Cerebellar nuclear complex (tissue), 1 donor: ENCODE measurements at places on chromosomes 5 and 9.

GRCh38 chr9:85009251-85009650 is 339.7 kb downstream of the NTRK2 start:
- no peak for DNase-seq

DNA sequence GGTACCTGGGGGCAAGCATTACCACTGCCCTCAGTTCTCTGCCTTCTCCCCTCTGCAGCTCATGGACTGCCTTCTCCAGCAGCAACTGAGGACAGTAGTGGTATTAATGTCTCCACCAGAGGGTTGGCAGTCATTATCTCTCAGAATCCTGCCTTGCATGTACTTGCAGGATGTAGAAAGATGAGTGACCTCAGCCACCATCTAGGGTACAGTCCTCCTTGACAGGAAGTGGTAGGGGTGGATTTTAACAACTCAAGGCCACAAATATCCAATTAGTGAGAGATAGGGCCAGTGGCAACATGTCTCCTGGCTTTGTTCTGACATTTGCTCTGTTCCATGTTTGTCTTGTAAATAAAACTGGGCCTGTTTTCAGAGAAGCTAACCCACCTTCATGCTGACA is 47.2 kb downstream of the F2R start:
- DNase-seq: no peak

DNA sequence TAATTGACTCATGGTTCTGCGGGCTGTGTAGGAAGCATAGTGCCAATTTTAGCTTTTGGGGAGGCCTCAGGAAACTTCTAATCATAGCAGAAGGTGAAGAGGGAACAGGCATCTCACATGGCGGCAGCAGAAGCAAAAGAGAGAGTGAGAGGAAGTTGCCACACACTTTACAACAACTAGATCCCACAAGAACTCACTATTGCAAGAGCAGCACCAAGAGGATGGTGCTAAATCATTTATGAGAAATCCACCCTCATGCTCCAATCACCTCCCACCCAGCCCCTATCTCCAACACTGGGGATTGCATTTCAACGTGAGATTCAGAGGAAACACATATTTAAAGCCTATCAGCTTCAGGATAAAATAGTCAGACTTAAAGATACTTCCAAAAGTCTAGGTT is 36.1 kb upstream of the LPAR1 start:
- no peak for DNase-seq

- DNase-seq: no peak
Observed at GRCh38 chr5:125398466-125398865, 652.0 kb upstream of the ZNF608 start.

GRCh38 chr9:108683245-108683644 is 172.5 kb downstream of the ACTL7B start:
- DNase-seq: no peak

DNA sequence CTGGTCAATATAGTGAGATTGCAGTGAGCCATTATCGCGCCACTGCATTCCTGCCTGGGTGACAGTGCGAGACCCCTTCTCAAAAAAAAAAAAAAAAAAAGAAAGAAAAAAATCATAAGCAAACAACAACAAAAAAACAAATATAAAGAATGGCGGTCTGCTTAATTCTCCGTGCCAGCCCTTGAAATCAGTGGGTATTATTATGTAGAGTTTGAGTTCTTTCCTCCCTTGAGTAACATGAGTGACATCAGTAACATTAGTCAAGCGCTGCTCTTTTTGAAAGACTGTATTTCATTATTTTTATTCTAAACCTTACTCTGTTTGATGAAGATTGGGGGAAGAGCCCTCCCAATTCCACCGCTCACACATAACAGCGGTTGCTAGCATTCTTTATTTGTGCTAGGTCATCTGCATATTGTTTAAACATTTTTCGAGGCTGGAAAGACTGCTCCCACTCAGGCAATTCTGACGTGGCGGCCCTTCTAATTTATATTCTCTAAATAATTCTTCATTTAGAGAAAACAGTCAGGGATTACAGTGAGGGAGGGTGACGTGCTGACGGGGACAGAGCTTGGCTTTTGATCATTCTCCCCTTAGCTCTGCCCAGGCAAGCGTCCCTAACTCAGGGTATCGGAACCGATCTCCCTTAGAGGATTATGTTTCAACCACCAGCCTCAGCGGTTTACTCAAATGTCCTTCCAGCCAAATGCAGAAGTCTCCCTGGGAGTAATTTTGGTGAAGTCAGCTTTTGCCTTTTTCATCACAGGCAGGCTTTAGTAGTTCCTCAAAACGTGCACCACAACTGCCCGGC is 860 bp upstream of the MARCHF6 start:
- DNase-seq: no peak

DNA sequence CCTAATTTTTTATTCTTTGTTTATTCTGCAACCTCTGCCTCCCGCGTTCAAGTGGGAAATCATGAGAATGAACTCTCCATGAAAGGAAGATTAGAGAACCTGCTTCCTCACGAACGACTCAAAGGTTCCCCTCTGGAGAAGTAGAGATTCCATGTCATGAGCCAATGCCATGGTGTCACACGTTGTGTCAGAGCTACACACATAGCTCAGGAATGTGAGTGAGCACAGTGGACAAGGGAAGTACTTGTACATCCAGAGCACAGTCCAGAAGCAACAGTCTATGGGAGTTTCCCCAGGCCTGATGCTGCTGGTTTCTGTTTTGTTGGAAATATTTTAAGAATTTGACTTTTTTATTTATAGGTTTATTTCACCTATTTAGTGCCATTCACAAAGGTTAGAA is 26.8 kb upstream of the PPP2CA start:
- DNase-seq: no peak

GRCh38 chr5:63500242-63500641 is 462.0 kb downstream of the HTR1A start:
- DNase-seq: no peak

DNA sequence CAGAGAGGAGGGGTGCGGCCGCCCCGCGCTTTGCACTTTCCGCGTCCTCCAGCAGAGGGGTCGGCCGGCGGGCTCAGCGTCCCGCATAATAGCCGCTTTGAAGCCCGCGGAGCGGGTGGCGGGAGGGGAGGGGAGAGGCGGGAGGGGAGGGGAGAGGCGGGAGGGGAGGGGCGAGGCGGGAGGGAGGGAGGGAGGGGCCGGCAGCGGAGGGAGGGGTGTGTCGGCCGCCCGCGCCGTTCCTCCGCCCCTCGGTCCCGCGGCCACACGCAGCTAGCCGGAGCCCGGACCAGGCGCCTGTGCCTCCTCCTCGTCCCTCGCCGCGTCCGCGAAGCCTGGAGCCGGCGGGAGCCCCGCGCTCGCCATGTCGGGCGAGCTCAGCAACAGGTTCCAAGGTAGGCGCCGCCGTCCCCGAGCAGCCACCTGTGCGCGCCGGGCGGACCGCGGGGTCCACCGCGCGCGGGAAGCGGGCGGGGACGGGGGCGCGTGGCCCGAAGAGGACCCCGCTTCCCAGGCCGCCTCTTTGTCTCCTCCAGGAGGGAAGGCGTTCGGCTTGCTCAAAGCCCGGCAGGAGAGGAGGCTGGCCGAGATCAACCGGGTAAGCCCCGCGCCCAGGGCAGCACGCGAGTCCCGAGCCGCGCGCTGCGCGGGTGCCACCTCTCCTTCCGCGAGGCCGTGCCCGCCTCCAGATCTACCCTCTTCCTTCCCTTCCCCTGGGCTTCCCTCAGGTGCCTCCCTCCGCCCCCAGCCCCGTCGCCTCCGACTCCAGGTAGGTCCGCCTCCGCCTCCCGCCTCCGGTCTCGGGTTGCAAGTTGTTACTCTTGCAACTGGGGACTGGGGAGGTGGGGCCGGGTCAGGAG is at the start of gene AIF1L:
TSS of gene AIF1L (plus strand) at position 263 of the 857 bp plus-strand sequence. CDS start at position 362, 99 bp downstream.
- DNase-seq: no peak

- DNase-seq: no peak
Observed at GRCh38 chr9:93200989-93201334, 17.0 kb downstream of the WNK2 start.

GRCh38 chr5:66363097-66363496 is 219.0 kb downstream of the SREK1 start:
- no peak for DNase-seq

- no peak for DNase-seq
Observed at GRCh38 chr9:126463426-126463825, 136.8 kb downstream of the MVB12B start.

DNA sequence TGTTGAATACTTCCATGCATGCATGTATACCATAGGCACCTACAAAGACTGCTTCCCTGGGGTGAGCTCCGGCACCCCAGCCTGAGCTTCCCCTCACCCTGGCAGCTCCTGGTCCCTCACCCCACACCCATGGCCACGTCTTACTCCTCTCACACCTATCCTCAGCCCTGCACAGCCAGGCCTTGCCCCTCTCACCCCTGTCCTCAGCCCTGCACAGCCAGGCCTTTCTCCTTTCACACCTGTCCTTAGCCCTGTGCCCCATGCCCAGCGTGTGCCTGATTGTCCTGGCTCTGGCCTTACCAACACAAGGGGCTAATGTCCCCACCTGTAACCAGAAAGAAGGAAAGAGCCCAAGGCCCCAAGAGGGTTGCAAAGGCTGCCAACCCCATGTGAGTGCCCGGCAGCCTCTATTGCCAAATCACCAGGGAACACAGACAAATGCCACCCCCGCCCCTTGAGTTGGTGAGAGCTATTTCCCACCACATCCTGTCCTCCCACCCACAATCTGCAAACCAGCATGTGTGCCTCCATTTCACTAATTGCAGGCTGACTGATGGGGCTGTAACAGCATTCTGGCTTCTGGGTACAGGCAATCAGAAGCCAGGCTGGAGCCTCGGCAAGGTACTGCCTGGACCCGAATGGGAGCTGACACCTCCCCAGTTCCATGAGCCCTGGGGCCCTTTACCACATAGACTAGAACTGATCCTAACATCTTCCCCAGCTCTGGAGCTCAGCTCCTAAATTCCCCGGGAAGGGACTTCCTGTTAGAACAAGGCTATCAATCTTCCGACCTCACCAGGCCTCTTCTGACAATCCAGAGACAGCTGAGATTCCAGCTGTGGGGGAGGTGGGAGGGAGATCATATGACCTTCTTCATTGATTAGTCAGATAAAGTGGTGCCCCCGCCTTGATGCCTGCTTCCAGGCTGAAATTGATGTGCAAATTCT is 78.2 kb downstream of the FAM114A2 start:
- no peak for DNase-seq

DNA sequence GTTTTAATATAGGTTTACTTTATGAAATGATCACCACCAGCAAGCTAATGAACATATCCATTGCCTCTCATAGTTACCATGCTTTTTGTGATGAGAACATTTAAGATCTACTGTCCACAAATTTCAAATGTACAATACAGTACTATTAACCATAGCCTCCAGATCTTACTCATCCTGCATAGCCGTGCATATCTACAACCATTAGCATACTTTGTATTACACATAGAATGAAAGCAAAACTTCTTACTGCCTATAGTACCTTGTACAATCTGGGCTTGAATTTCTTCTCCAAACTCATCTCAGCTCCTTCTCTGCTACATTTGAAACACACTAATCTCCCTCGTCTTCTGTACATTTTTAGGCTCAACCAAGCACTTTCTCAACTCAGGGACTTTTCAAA is 510.6 kb downstream of the PRR16 start:
- no peak for DNase-seq

DNA sequence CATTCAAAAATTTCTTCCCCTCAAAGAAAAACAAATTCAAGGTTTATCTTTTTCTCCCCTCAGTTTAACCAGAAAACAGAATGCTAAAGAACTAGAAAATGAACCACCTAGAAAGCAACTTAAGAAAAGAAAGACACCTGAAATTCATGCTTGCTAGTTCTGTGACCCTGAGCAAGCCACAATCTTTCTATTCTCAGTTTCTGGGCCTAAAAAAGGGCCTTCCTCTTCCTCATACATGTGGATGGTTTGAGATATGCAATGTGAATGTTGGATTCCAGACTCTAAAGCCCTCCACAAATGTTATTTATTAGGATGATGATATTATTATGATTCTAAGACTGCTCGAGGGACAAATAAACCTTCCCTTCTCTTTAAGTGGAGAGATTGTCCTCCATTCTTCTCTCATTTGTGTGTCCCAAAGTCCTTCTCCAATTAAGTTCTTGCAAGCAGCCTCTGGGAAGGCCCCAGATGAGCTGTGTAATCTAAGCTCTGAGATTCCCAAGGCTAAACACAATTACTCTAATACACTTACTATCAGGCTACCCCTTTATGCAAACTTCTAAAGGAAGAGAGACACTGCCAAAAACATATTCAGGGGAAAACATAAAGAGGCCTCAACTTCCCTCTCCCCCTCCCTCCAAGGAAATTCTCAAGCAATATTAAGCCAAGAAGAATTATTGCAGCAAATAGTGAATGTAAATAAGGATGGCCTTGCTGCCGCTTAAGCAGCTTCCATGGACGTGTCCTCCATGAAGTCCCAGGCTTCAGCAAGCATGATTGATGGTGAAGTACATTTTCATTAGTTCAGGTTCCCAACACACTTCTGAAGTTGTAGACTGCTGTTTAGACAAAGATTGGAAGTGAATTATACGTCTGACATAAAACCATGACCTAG is 80.2 kb downstream of the PRKACG start:
- DNase-seq: no peak

DNA sequence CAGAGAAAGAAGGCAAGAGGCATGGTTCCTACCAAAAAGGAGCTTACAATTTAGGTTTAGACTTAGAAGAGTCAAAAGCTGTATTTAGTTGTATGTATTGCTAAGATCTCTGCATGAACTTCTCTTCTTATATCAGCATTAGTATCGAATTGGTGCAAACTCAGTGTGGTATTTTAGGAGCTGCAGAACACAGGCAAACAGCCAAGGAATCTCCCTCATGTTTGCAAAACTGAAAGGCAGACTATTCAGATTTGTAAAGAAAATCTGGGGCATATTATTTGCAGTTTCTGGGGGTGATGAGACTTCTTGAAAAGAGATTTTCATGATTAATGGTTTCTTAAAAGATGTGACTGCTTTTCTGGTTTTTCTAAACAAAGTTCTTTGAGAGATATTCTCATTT is 252.7 kb downstream of the CEMIP2 start:
- no peak for DNase-seq

DNA sequence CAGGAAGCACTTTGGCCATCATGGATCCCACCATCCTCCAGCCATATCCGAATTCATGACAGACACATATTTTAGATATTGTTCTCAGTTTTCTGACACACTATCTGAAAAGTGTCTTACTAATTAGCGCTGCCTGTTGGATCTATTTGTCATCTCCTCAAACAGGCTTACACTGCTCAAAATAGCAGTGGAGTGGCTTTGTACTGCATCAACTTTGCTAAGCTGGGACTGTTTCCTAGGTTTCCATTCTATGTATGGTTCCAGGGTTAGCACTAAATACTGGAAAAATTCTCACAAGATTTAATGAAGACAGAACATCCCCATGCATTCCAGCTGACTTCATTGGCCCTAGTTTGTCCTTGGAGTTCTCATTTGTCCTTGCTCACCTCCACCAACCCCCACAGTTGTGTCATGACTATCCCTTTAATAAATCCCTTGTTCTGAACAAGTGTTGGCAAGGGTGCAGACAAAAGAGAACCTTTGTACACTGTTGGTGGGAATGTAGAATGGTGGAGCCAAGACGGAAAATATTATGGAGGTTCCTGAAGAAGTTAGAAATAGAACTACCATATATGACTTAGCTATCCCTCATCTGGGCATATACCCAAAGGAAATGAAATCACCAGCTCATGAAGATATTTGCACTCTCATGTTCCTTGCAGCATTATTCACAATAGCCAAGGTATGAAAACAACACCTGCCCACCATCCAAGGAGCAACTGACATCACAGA is 136.5 kb upstream of the RAI14 start:
- no peak for DNase-seq
